ENCODE measurements at places on chromosomes 3 and 15.

DNA sequence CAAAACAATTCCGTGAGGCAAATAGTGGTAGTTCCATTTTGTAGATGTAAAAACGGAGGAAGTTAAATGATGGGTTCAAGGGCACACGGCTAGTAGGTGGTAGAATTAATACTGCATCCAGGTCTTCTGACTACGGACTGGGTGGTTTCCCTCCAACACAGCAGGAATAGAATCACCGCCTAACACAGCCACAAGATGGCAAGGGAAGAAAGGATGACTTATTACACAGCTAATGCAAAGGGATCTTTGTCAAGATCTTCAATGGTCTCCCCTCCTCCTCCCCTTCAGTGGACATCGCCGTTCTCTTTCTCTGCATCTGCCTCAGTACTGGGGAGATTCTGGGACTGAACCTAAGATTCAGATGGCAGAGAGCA is 524 bp upstream of the TOPBP1 start:
- peak; percentile 49 for DNase-seq

GRCh38 chr3:71987089-71987735 is 202.3 kb upstream of the PROK2 start:
- DNase-seq, result no peak

DNA sequence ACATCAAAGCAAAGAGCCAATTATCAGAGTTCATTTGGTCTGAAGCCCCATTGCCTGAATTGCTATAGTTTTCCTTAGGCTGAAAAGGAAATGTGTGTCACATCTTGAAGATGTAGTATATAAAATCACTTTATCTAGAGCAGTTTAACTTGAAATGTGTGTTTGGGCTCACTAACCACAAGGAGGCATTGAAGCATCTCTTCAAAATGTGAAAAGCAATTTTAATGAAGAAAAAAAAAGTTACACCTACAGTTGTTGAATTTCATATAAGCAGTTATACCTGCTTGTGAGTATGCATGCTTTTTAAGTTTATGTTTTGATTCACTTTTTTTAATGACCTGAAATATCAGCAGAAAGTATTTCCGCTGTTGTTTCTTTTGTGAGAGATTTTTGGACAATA is 129.3 kb downstream of the IQCH start:
- no peak for DNase-seq

GRCh38 chr3:149895339-149895738 is 75.4 kb downstream of the PFN2 start:
- no peak for DNase-seq

- no peak for DNase-seq
These were observed 27.9 kb upstream of the SFMBT1 start for GRCh38 chr3:53073553-53074365.

- no peak for DNase-seq
These were observed 105.9 kb downstream of the TOP2B start for GRCh38 chr3:25558796-25559195.

DNA sequence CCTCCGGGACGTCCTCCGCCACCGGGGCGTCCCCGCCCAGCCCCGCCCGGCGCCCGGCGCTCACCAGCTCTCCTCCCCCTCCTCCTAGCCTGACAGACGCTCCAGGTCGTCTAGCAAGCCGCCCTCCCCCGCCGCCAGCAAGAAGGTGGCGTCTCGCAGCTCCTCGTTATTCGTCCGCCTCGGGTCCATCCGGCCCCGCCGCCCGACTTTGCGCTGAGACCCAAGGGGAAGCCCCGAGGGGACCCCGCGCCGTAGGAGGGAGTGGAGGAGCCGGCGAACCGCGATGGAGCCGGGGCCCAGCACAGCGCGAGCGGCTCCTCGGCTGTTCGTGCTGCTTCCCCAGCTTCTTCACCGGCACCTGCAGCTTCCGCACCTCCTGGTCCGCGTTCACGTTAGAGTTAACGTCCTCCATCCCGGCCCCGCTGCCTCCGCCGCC is 26.3 kb upstream of the MTHFS start:
- peak; percentile 73 for DNase-seq

GRCh38 chr15:68379759-68380290 is 52.1 kb downstream of the ITGA11 start:
- DNase-seq, result no peak

- DNase-seq, result no peak
These were observed 17.2 kb downstream of the ARRDC4 start for GRCh38 chr15:97977734-97978133.

GRCh38 chr3:53346514-53346913 is 829 bp downstream of the DCP1A start:
- DNase-seq, result peak; percentile 82

- DNase-seq, result peak; percentile 96
These were observed 106.7 kb upstream of the THRB start for GRCh38 chr3:24601066-24601939.

DNA sequence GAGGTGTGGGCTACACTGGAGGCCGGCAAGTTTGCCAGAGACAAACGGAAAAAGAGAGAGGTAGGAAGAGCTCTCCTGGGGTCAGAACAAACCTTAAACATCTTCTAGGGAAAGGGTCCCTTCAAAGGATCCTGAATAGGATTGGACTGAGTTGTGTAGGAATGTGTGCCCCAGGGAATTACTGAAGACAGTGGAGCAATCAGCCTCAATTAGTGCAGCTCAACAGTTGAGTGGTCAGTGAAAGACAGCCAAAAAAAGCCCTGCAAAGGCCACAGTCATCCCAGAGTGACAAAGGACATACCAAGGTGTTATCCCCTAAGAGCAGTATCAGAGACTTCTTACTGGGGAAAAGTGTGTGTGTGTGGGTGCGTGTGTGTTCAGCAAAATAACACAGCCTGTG is 70.3 kb downstream of the NUP210 start:
- DNase-seq, result no peak

GRCh38 chr3:32392536-32393302 is 1.1 kb downstream of the CMTM7 start:
- DNase-seq, result peak; percentile 72

DNA sequence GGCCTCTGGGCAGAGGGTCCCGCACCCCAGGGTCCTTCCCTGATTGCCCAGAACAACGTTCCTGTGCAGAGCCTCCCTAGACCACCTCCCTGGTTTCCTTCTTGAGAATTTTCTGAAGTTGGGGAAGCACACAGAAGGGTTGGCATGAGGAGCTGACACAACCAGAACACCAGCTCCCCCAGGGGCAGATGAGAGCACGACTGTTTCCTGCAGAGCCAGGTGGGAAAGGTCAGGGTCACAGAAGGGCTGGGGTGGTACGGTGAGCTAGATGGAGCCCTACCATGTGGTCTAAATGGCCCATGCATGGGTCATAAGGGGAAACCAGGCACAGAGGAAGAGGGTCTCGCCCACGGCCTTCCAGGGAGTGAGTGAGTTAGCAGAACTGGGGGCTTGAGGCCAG is 10.4 kb downstream of the PPCDC start:
- DNase-seq, result no peak

GRCh38 chr3:141875374-141875892 is 1.0 kb upstream of the ATP1B3 start:
- peak; percentile 90 for DNase-seq

DNA sequence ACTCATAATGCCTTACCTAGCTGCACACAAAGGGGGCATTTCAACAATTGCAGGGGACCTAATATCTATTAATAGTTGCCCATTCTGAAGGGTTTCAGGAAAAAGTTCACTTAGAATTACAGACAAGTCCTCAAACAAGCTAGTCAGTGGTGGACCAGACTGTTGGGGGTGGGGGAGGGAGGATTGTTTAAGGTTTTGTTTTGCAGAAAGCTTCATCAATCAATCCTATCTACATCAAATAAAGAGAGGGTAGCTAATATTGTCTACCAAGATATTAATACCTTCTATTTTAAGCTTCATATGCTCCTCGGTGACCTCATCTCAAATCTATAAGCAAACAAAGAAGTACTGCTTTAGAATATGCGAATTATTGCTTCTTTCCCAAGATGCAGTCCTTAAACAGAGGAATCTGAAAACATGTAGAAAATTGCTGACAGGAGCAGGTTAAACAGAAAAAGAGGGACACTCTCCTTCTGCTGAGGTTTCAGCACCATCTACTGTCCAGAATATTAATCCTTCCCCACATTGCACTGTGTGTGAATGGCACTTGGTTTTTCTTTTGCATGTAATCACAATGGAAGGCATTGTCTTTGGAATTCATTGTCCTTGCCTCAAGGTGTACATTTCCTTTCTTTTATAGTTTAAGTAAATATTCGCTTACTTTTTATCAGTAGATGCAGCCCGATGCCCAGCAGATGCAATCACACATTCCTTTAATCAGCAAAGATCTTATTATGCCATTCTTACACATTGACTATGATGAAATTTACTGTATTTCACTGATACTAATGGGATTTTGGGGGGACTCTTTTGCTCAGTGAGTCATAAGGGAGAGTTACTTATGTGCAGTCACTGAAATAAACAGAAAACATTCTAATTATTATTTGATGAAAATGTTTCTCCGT is 94.7 kb downstream of the IL5RA start:
- DNase-seq, result peak; percentile 81

DNA sequence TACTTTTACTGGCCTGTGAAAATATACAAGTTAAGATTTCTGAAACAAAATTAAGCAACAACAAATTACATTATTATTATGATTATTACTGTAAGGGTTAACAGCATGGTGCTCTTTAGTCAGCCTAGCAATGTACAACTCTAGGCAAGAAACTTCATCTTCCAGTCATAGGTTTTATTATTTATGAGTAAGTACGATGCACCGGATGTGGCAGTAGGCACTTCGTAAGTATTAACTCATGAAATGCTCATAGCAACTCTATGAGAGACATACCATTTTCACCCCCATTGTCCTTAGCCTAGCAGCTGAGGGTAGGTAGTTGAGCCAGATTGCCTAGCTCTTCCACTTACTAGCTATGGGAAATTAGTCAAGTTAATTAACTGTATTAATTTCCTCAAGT is 68.0 kb upstream of the PTPRG start:
- DNase-seq, result no peak

- no peak for DNase-seq
These were observed 230.2 kb upstream of the CD96 start for GRCh38 chr3:111311709-111312235.

DNA sequence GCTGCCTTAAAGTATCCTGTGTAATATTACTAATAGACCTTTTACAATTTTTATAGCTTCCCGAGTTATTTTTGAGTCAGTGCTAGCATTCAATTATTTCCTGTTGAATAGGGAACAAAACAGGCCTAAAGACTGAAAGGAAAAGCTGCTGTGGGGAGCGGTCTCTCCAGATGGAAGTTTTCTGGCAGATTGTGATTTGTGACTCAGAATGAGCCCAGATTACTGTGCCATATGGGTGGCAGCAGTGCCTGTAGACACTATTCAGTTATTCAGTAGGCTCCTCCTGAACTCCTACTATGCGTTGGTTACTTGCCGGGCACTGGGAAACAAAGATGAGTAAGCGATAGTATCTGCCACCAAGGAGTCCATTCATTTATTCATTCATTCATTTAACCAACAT is 211.8 kb downstream of the CHST2 start:
- DNase-seq, result no peak

- DNase-seq, result peak; percentile 50
These were observed 214.9 kb upstream of the WNT5A start for GRCh38 chr3:55701997-55702396.

DNA sequence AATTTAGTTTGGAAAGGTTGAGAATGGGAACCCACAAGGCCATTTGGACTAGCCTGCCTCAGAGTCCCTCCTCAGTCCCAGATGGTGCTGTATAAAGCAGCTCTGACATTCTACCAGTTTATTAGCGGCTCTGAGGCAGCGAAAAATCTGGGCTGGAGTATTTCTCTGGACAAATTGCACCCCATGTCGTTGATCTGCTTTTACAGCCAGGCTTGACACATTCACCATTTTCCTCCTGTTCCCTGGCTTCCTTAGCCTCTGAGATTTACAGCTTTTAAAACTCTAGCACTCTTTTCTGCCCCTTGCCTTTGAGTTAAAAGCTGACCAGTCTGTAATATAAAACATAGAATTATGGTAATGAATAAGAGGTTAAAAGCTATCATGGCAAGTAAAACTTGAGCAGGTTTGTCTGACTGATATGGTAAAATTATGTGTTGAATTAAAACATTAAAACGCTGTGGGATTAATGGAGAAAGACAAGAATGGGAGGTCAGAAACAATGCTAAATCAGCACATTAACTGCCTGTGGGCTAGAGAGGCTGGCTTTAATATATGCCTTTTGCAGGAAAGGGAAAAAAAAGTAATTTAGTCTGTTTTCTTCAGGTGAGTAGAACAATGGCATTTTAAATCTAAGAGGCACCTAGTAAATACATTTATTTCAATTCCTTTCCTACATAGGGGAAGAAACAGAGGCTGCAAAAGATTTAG is 131.2 kb downstream of the MCTP2 start:
- no peak for DNase-seq

DNA sequence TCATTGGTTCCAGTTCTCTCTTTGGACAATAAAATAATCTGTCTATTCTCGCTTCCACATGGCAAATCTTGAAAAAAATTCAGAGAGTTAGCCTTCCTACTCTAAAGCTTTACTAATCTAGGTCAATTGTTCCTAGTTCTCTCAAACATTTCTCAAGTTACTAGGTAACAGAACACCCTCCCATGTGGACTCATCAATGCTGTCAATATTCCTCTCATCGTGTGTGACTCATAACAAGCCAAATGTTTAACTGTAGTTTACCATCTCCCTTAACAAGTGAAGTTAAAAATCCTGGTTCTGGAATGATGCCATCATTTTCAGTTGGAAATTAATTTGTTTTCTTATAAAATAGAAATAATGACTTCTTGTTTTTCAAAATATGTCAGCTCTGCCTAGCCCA is 438.6 kb downstream of the ROBO1 start:
- no peak for DNase-seq

- no peak for DNase-seq
These were observed 39.3 kb downstream of the CGNL1 start for GRCh38 chr15:57415602-57416001.

DNA sequence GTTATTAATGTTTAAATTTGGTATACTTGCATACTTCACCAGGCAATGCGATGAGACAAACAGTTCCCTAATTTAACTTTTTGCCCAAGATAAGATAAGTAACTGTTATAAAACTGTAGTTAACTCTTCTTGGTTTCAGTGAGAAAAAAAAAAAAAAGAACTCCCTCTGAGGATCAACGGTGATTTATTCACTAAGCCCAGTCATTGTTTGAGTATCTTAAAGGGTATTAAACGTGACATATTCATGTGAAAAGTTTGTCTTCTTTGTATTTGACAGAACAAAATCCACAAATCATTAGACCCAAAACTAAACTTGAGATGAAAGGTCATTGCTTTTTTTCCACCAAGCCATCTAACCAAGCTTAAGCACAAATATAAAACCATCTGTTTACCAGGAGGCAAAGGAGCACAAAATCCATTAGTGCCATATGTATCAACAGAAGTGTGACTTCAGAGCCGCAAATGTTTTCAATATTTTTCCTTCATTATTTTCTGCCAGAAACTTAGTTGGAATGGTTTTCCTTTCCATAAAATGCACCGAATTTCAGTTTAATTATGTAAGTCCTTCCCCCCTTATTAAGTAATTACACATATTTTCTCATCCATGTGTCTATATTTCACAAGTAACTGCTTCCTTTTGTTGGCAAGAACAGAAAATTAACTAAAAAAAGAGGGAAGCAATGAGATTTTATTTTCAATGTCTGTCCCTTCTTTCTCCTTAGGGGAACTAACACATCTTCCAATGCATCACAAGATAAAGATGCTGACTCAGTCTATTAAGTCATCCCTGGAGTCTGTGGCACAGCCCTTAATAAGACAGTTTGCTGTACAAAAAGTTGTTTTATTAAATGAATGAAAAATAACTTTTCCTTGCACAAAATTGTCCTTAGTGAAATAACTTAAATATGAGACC is 92.2 kb upstream of the RAP2B start:
- no peak for DNase-seq

All from lung (tissue), 17 donors.